SHP77 (cell line): ENCODE measurements at places on chromosomes 12 and 14.

GRCh38 chr14:100950024-100950423 is 46.5 kb upstream of the RTL1 start:
- no peak for DNase-seq

GRCh38 chr14:96797582-96798349 is 584 bp downstream of the VRK1 start:
- no peak for DNase-seq

- DNase-seq = no peak
Observed at GRCh38 chr12:124451637-124452243, 115.7 kb downstream of the NCOR2 start.

GRCh38 chr14:32225378-32225920 is 22.4 kb upstream of the RNU6-8 start:
- no peak for DNase-seq

GRCh38 chr14:90755661-90756304 is 60.4 kb downstream of the TTC7B start:
- DNase-seq = no peak

DNA sequence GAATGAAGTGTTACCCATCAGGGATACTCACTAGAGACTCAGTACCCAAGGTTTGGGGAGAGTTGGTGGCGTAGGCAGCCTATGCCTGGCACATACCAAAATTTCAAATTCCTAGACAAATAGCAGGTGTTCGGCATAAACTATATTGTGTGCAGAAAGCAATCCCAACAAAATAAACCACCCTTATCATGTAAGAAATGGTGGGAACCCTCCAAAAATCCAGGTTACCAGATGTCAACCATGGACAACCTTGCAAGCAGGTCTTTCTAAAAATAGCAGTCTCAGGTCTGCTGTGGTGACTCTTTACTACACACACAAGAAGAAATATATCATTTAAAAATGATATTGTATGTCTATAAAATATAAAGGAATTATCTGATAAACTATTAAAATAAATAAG is 17.7 kb upstream of the PTGER2 start:
- DNase-seq = no peak

DNA sequence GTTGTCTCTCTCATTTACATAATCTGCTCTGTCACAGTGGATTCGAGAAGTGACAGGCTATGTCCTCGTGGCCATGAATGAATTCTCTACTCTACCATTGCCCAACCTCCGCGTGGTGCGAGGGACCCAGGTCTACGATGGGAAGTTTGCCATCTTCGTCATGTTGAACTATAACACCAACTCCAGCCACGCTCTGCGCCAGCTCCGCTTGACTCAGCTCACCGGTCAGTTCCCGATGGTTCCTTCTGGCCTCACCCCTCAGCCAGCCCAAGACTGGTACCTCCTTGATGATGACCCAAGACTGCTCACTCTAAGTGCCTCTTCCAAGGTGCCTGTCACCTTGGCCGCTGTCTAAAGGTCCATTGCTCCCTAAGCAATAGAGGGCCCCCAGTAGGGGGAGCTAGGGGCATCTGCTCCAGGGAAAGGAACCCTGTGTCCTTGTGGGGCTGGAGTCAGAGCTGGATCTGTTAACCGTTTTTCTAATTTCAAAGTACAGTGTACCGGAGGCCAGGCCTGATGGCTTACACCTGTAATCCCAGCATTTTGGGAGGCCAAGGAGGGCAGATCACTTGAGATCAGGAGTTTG is 5.1 kb downstream of the ERBB3 start:
- peak; percentile 5 for DNase-seq

GRCh38 chr12:47886510-47887240 is 18.1 kb downstream of the VDR start:
- DNase-seq = no peak

DNA sequence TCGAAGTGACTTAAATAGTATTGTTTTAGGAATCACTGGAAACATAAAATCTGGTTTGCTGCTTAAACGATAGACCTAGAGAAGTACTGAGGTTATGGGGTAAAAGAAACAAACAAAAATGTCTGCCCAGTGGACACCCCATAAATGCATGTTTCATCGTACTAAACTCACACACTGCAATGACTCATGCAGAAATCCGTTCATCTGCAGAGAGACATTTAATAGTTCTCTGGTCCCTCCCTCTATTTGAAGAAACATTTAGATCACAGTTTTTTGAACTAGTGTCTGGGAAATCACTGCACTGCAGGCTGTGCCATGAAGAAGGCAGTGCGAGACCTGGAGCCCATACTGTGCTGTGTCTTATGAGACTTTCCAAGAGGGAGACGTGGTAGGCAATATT is 25.5 kb downstream of the SLC17A8 start:
- no peak for DNase-seq

DNA sequence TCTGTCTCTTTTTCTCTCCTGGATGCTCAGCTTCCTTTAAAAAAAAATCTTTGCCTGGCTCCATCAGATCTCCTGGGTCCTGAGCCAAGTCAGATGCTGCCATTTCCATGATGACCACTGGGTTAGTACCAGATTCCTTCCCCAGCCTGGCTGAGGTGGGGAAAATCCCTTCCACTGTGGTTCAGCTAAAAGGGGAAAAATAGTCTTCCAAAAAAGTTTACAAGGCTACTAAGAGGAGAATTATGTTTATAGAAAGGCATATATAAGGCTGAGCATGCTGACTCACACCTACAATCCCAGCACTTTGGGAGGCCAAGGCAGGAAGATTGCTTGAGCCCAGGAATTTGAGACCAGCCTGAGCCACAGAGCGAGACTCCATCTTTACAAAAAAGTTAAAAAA is 28.4 kb upstream of the GAS2L3 start:
- no peak for DNase-seq

DNA sequence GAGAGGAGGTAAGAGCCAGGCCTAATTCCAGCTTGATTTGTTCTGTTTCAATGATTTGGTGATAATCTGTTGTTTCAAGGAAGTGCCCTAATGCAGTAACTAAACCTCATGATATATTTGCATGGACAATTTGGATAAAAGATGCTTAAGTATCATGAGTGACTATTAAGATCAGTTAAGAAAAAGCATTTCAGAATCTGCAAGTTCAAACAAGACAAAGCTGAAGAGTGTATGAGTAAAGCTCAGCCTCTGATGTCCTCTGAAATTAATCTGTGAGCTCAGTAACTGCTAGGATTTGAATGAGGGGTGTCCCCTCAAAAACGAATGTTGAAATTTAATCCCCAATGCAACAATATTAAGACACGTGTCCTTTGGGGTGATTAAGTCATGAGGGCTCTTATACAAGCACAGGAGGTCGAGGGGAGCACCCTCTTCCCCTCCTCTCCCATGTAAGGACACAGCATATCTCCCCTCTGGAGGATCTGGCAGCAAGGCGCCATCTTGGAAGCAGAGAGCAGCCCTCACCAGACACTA is 949.2 kb downstream of the GALC start:
- DNase-seq = no peak

DNA sequence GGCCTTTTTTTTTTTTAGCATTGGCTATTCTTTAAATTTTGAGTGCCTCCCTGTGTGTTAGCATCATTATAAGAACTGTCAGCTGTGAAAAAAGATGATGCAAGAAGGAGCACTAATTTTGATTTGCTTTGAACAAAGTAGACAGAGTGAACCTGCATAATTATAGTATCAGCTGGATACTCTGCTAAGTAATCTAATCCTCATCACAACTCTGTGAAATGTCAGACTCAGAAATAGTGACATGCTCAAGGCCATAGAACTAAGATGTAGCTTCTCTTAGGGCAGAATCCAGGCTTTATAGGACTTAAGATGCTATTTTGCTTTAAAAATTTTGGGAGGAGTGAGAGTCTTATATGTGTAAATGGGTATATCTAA is 31.9 kb downstream of the FBXO34 start:
- no peak for DNase-seq

- DNase-seq = peak; percentile 43
Observed at GRCh38 chr14:35335388-35336092, 43.4 kb downstream of the PSMA6 start.

GRCh38 chr14:22007784-22008412 is 334.3 kb upstream of the OR4E1 start:
- no peak for DNase-seq

- no peak for DNase-seq
Observed at GRCh38 chr12:90333939-90334338, 621.0 kb downstream of the CCER1 start.

- DNase-seq = no peak
Observed at GRCh38 chr14:102352213-102352612, 10.5 kb downstream of the CINP start.

DNA sequence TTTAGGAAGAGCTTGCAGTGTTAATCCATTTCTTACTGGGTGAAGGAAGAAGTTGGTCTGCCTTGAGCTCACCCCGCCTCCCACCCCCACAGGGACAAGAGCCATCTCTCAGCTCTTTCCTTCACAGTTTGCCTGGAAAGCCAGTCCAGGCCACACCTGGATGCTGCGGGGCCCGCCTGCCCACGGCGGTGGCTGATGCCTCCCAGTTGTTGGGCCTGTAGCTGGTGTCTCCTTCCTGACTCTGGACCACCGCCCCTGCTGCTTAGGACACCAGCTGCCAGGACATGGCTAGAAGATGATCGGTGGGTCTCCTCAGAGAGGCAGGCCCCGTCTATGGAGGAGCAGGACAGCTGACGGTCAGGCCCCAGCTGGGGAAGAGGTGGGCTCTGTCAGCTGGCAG is 92.9 kb downstream of the TESC start:
- no peak for DNase-seq

- no peak for DNase-seq
Observed at GRCh38 chr12:127896661-127897060, 370.3 kb upstream of the TMEM132C start.

GRCh38 chr12:4193821-4194220 is 79.7 kb upstream of the CCND2 start:
- no peak for DNase-seq

DNA sequence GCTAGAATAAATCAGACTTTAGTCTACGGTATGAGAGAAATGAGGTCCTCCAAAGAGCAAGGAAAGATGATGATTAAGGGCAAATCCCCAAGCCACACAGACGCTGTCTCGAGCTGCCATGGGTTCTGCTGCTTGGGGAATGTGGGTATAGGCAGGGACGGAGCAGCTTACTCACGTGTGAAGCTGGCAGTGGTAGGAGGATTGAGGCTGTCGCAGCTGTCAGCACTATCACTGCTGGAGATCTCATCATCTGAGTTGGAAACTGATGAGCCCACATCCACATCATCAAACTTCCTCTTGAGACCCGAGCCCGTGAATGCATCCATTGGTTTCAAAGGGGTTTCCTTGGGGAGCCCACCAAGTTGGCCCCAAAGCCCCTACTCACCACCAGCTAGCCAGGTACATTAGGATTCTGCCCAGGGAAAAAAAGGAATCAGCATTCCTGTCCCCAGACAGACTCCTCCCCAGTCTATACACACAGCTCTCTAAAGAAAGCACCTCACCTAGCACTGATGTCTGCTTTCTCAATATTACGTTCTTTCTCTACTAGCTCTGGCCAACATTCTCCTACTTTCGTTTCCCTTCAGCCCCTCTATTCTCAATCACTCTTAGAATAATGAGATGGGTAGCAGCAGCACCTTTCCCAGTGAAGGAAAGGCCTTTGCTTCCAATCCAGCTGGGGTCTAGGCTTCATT is 7.0 kb downstream of the CSRNP2 start:
- no peak for DNase-seq

- no peak for DNase-seq
Observed at GRCh38 chr14:23173031-23173430, 10.4 kb downstream of the SLC7A8 start.

DNA sequence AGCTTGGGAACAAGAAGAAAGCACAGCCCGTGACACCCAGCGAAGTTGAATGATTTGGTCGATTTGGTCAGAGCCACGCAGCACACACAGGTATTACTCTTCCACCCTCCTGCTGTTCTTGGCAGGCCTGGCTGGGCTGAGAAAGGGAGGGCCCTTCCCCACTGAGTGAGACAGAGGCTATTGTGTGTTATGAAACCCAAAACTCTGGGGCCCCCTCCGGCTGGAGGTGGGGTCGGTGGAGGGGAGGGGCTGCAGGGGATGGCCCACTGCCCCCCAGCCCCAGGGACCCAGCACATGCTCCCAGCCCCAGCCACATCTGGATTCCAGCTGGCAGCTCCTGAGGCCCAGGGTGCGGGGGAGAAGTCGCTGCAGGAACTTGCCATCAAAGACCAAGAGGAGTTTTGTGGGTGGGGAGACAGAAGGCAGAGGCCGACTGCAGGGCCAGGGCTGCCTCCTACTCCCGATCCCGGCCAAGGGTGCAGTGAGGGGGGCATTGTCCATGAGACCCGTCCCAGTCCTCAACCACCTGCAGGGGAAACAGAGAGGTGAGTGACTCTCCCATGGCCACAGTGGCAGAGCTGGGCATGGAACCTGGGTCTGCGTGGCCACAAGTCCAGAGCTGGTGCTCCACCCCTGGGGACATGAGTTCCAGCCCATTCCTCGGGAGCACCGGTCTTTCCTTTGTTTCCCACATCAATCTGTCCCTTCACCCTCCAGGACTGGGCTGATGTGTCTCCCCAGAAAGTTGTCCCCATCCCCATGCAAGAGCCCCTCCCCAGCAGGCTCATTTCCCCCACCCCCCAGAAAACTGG is 8.7 kb downstream of the TMEM119 start:
- DNase-seq = no peak

DNA sequence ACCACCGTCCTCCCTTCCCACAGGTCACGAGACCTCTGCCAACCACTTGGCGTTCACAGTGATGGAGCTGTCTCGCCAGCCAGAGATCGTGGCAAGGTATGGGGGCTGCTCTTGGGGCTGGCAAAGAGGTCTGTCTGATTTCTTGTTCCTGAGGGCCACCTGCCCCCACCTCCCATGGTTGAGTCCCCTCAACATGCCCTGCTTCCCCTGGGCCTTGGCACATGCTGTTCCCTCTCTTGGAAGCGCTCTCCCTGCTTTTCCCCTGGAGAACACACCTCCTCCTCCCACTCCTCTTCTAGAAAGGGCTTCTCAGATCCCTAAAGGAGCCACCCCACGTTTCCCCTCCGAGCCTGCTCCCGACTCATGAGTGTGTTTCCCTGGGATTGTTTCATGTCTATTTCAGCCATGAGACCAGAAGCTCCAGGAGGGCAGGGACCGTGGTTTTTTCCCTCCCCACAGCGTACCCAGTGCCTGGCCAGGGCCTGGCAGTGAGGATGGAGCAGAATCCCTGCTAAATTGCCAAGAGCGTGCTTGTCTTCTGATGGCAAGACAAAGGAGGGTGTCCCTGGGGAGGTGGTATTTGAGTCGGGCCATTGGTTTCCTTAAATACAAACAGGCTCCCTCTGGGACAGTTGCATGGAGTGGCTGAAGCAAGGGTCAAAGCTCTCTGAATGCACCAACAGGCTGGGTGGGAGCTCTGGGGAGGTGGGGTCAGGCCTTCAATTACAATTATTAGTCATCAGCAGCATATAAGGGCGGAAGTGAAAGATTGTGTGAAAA is 34.1 kb downstream of the CYP46A1 start:
- no peak for DNase-seq

DNA sequence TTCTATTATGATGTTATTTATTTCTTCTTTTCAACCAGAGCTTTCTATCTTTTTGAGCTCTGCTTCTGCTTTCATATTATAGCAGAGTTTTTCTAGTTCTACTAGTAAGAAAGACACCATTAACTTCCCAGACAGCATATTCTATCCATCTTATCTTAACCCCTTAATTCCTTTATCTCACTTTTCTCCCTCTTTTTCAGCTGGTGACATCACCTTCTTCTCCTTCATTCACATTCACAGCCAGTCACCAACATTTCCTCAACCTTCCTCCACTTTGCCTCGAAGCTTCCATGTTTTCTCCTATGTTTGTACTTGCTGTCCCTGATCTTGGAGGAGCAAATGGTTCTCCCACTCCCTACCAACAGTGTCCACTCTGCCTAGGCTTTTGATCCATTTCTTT is 3.5 kb upstream of the CSRP2 start:
- DNase-seq = no peak
